GM03348 (cell line): ENCODE measurements at places on chromosomes 16 and 17.

- DNase-seq = no peak
These were observed 220.7 kb upstream of the KCNJ16 start for GRCh38 chr17:69854225-69854780.

- no peak for DNase-seq
These were observed 461.7 kb upstream of the HSBP1 start for GRCh38 chr16:83345846-83346640.

- no peak for DNase-seq
These were observed 91.8 kb downstream of the KCNJ12 start for GRCh38 chr17:21467739-21468490.

GRCh38 chr16:16022683-16023064 lies 73.3 kb downstream of the ABCC1 start:
- no peak for DNase-seq

DNA sequence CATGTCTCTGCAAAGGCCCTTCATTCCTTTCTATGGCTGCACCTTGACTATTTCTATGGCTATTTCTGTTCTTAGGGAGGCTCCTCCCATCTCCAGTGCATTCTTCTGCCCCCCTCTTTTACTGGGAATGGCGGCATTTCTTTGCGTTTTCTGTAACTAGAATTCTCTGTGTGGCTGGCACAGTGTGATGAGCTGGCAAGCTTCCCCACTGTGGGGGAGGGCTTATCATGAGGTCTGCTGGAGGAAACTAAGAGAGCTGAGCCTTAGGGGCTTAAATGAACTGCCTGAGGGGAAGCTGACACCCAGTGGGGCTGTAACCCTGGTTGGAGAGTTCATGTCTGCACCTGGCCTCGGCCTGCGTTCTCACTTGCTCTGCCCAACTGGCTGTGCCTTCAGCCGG lies 1.5 kb upstream of the CARD14 start:
- no peak for DNase-seq

GRCh38 chr16:84672276-84673202 lies 24.2 kb downstream of the KLHL36 start:
- peak; percentile 90 for DNase-seq

DNA sequence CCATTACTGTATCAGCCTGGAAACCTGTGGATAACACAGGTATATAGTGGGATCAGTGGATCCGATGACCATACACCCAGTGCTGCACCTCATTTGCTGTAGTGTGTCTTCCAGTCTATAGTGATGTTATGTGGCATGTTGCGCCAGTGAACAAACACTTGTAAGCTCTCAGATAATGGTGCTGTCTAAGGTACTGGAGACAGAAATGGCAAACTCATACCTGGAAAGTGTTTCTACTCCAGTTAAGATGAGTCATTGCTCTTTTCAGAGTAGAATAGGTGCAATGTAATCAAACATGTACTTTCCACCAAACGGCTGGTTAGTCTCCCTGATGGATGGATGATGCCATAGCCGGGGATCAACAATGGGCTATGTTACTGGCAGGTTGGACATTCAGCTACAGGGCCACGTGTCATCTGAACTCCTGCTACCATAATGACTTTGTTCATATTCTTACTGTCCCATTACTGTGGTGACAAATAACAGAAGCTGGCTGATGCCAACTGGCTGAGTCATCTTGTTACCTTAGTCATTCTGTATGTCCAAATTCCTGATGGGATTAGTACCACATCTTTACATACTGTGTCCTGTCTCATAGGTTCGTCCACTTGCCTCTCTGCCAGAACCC lies 6.3 kb downstream of the CCL11 start:
- no peak for DNase-seq

DNA sequence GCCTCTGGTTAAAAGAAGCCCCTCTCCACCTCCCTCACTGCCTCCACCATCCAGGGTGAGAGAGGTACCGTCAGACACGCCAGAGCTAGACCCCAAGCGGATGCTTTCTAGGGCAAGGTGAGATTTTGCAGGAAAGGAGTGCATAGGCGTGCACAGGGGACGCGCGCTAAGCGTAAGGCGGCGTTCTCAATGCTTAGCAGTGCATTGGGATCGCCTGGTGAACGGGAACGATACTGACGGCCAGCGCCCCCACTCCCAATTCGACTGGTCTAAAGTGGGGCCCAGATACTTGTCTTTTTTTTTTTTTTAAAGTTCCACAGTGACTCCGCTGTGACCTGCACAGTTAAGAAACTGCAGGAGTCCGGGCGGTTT lies 57.9 kb upstream of the CREBBP start:
- DNase-seq = no peak

GRCh38 chr16:75928295-75928694 lies 202.0 kb upstream of the CPHXL start:
- no peak for DNase-seq

- DNase-seq = no peak
These were observed 29.2 kb downstream of the SNX20 start for GRCh38 chr16:50651835-50652438.

DNA sequence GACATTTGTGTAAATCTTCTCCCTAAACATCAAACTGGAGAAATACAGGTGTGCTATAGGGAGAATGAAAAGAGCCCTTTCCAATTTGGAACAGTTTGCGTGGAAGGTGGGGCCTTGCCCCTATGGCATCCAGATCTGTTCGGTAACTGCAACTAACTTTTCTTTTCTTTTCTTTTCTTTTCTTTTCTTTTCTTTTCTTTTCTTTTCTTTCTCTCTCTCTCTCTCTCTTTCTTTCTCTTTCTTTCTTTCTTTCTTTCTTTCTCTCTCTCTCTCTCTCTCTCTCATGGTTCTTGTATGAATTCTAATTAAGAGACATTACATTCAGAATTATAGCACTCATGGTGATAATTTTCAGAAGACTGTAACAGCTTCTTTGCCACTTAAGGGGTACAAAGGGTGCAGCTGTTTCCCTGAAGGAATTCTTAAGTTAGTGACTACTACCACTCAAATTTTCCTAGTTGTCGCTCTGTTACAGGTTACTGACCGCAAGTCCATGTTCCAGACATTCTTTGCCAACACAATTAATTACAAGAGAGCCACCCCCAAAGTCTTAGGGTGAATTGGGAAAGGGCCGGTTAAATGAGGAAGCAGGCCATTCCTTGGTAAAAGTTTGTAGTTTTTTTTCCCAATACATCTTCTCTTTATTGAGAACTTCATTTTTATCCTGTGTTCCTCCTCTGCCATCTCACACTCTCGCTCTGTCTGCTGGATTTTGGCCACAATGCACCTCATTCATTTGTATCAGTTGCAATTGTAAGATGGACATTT lies 69.8 kb downstream of the KSR1 start:
- no peak for DNase-seq

GRCh38 chr16:56683424-56684172 lies 1.3 kb downstream of the MT1X start:
- DNase-seq = no peak

GRCh38 chr16:11080327-11080967 lies 136.1 kb downstream of the CLEC16A start:
- DNase-seq = no peak

GRCh38 chr16:79336437-79337229 lies 263.9 kb downstream of the MAF start:
- DNase-seq = no peak

DNA sequence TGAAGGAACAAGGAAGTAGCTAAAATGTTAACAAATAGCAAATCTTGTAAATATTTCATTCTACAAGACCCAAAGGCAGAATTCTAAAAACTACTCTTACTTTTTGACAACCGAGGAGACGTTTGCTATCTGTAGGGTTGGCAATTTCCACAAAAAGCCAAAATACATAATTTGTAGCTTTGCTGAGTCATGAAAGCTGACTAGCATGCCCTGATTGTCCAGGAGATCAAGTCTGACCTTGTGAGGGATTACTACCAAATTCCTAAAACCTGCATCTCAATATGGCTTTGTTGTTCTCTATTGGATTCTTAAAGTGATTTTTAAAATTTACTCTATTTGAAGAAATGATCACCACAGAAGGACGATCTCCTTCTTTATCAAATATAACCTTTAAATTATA lies 10.8 kb downstream of the DNAJA2 start:
- DNase-seq = peak; percentile 23

GRCh38 chr17:58669853-58670252 lies 22.0 kb downstream of the TEX14 start:
- no peak for DNase-seq

- no peak for DNase-seq
These were observed 237.0 kb downstream of the ZNF423 start for GRCh38 chr16:49618955-49619354.
